ENCODE measurements at places on chromosomes 1 and 21.

- DNase-seq = peak; percentile 14
Observed at GRCh38 chr1:206839857-206840256, 25.6 kb upstream of the IL20 start.

DNA sequence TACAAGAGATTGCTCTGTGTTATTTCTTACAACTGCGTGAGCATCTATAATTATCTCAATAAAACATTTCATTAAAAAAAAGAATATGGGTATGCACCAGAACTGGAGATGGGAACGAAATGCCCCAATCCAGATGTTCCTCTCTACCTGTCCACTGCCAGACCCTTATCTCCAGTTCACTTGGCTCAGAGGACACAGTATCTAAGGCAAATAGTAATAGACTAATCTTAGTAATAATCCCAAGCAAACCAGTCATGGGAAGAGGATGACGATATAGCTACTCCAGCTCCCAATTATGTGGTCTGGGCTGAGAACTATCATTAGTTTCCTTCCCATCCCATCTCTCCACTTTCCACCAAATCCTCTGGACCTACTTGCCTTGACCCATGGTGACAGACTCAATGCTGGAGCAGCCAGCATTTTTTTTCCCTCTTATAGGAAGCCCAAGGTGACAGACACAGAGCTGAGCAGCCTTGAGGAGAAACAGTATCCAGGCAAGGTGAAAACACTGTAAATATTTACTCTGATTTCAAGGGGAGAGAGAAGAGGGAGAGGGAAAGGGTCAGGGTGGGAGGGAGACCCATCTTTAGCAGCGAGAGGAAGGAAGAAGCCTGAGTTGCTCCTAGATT, 28.7 kb downstream of the DDX20 start:
- no peak for DNase-seq

GRCh38 chr1:35377555-35377954, 109.0 kb downstream of the ZMYM4 start:
- DNase-seq = no peak

- DNase-seq = peak; percentile 75
Observed at GRCh38 chr1:226737819-226738420, 1.2 kb downstream of the ITPKB start.

GRCh38 chr1:155507945-155508344, 54.7 kb downstream of the ASH1L start:
- DNase-seq = no peak

GRCh38 chr1:195105281-195105680, 1503.0 kb downstream of the KCNT2 start:
- no peak for DNase-seq

- peak; percentile 30 for DNase-seq
Observed at GRCh38 chr1:86419277-86419903, 4.6 kb upstream of the CLCA2 start.

GRCh38 chr1:107991371-107992066, 26.5 kb upstream of the VAV3 start:
- no peak for DNase-seq

- DNase-seq = no peak
Observed at GRCh38 chr1:228830185-228830953, 95.1 kb downstream of the RHOU start.

- peak; percentile 72 for DNase-seq
Observed at GRCh38 chr1:111221633-111222291, 5.8 kb upstream of the CHI3L2 start.

DNA sequence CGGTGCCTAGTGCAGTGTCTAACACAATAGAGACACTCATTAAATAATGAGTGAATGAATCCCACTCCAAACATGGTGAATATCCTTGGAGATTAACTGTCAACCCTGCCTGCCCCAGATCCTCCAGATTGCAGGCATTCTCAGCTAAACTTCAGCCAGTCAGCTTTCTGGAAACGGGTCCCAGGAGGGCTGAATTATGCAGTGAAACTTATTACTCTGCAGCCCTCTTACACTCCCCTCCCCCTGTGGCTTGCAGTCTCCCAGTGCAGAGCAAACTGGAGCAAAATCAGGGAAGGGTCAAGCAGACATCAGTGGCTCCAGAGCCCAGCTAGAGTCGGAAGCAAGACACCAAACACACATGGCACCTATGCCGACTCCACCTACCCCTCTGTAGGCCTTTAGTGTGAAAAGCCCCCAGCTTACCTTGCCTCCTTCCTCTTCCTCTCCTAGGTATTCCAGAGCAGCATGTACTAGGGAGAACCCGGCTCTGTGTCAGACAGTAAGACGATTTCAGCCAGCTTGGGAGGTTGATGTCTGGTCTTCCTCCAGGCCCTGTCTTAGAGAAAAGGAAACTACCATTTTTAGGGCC, 6.5 kb upstream of the RGS16 start:
- no peak for DNase-seq

DNA sequence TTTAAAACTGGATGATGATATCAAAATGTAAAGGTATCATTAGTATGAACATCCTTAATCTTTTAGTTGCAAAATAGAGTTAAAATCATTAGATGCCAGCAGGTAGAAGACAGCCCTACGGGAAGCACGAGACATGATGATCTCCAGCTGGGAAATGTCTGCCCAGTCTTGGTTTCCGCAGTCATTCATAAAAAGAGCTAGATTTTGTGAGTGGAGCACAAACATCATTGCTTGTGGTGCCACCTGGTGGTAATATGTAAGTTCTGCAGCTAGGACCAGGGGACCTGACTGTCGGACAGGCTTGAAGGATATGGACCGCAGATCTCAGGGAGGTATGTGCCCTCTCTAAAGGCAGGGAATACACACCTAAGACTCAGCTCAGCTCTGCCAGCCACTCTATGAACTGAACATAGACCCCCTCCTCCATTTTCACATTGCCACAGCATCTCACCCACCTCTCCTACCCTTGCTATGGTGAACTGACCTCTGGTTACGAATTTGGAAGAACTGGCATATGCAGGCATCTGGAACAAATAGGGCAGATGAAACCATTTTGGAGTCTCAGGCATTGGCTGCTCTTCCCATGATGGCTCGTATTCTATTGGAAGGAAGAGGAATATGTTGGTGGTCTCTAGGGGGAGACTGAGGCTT, 9.2 kb downstream of the FCMR start:
- DNase-seq = peak; percentile 77

- no peak for DNase-seq
Observed at GRCh38 chr1:228984107-228984506, 248.8 kb downstream of the RHOU start.

DNA sequence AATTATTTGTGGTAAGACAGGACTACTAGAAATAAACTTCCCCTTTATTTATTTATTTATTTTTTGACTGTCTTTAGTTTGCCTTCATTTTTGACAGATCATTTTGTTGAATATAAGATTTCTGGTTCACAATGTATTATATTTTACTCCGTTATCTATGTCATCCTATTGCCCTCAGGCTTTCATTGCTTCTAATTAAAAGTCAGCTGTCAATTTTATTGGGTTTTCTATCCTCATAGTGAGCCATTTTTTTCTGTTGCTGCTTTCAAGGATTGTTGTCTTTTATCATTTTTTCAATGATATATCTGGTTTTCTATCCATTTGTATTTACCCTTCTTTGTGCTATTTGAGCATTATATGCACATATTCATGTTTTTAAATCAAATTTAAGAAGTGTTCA, 866.2 kb downstream of the LRRIQ3 start:
- no peak for DNase-seq

All from activated T-cell treated with anti-CD3 and anti-CD28 coated beads, Interleukin-2, amount 50 U/mL, for 48 hours (primary cell).